ENCODE measurements at places on chromosomes 7 and 10.
A peak's percentile ranks its signal among the peaks of the same experiment; 100 is the strongest.

DNA sequence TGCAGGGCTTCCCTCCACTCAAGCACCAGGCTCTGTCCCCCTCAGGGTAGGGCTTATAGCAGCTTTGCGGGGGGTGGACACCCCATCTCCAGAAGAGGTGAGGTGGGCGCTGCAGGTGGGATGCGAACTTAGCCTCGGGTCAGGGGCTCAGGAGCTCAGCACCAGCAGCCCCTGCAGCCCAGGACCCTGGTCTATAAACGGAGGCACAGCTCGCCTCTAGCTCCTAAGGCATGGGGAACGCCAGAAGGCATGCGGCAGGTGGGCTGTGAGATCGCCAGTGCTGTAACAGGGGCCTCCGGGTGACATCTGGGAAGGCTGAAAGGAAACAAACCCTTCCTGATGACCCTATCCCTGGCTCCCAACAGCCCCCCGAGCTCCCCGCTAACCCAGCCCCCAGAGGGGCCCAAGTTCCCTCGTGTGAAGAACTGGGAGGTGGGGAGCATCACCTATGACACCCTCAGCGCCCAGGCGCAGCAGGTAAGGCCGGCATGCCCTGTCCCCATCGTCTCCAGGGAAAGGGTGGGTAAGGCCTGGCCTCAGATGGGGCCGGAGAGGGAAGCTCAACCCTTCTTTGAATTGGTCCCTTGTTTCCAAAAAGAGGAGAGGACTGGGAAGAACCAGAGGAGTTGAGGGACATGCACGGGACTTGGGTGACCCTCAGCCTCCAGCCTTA is 4.2 kb downstream of the NOS3 start:
- DNase-seq = no peak

DNA sequence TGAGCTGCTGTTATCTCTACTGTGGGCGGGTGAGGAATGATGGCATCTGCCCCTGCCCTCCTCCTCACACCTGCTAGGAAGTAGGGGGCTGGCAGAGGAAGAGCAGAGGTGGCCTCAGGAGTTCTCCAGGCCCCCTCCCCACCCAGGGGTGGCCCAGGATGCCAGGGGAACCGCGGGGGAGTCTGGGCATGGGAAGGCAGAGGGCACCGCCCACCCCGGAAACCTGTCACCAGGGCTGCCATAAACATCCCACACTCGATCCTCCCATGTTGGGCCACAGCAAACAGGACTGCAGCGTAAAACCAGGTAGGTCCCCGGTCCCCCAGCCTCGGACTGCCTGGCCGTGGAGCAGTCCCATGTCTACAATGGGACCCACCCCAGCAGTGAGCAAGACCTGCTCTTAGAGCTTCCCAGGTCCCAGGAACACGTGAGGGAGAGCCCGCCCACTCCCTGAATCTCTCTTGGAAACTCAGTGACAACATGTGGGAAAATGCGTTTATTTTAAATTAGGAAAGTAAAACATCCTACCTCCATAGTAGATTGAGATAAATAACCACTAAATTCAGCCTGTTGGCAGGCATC is 23.4 kb downstream of the EBF3 start:
- DNase-seq = no peak

GRCh38 chr7:140418653-140419052 is 14.8 kb downstream of the RAB19 start:
- no peak for DNase-seq

GRCh38 chr7:117588352-117588794 is 108.5 kb downstream of the CFTR start:
- DNase-seq = peak; percentile 29

- no peak for DNase-seq
Observed at GRCh38 chr10:61978965-61979364, 77.5 kb downstream of the ARID5B start.

DNA sequence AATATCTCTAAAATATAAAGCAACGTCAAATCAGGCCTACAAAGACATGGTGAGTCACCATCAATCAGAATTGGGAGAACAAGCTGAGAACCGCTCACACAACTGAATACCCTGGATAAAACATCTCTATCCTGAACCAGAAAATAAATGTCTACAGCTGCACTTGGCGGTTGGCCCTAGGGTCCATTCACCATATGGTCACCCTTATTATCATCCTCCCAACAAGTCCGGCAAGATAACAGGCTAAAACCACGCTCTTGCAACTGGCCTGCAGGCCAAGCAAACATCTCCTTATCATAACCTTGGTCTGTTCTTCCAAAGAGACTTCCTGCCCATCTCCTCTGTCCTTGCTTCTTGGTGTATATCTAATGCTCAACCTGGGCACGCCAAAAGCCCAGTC is 310.7 kb downstream of the CALN1 start:
- DNase-seq = no peak
